ENCODE measurements at places on chromosomes 7 and 10.
A peak's percentile ranks its signal among the peaks of the same experiment; 100 is the strongest.

- DNase-seq, result no peak
These were observed 54.2 kb downstream of the TACR2 start for GRCh38 chr10:69362471-69362954.

DNA sequence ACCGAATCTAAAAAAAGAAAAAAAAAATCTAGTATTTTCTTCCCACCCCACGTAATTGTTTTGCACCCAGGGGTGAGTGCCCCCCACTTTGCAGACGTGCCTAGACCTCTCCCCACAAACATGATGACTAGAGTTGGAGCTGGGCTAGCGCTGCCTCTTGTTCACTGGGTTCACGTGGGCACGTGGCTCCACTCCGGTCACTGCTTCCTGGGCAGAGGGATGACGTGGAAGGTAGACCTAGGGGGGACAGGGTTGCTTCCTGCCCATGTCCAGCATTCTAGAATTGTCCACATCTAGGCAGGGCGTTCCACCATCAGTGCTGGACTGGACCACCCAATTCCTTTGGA, 861 bp upstream of the LIMK1 start:
- DNase-seq, result no peak

DNA sequence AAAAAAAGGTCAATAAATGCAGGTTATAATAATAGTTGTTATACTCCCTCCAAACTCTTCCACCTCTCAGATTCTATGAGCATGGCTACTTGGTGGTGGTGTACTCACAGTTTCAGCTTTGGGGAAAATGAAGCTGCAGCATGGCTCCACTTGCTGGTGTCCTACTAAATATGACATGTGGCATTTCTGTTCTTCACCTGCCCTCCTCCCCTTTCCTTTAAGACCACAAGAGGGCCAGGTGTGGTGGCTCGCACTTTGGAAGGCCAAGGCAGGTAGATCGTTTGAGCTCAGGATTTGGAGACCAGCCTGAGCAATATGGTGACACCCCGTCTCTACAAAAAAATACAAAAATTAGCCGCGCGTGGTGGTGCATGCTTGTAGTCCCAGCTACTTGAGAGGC, 101.1 kb downstream of the SLC37A3 start:
- DNase-seq, result no peak

DNA sequence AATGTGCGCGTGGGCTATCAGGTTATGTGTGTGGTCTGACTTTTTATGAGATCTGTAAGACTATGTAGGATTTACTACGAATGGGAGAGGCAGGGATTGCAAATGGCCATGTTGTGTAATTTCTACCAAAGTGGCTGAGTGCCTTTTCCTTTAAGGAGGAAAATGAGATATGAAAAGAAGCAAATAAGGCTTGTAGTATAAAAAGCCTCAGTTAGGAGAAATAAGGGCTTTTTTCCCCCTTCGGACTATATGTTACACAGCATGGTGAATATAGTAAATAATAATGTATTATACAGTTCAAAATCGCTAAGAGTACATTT, 447 bp upstream of the GPAM start:
- DNase-seq, result no peak

GRCh38 chr7:29565634-29565981, 2.0 kb downstream of the PRR15 start:
- no peak for DNase-seq

- no peak for DNase-seq
These were observed 51.0 kb downstream of the BTRC start for GRCh38 chr10:101405001-101405400.

- no peak for DNase-seq
These were observed 44.0 kb upstream of the PDLIM1 start for GRCh38 chr10:95334805-95335144.

GRCh38 chr7:75711656-75712514, 26.9 kb downstream of the HIP1 start:
- no peak for DNase-seq

GRCh38 chr10:21954132-21954531, 49.4 kb downstream of the DNAJC1 start:
- DNase-seq, result no peak

- DNase-seq, result no peak
These were observed 16.9 kb upstream of the GPR146 start for GRCh38 chr7:1027242-1028043.

- peak; percentile 12 for DNase-seq
These were observed 104.0 kb downstream of the SLIT1 start for GRCh38 chr10:97081621-97082235.

DNA sequence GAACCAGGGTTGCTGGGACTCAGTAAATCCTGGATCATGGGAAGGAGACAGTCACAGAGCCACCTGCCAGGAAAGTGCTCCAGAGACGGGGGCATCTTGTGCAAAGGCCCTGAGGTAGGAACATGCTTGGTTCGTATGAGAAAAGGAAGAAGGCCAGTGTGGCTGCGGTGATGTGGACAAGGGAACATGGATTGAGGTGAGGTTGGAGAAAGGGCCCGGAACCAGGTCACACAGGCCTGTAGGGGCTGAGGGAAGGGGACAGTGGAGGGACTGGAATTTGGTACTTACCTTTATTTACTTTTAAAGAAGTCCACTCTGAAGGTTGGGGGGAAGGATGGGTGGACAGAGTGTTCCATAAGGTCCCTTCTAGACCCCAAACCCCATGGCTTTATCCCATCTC, 32.9 kb upstream of the CXCL12 start:
- no peak for DNase-seq

DNA sequence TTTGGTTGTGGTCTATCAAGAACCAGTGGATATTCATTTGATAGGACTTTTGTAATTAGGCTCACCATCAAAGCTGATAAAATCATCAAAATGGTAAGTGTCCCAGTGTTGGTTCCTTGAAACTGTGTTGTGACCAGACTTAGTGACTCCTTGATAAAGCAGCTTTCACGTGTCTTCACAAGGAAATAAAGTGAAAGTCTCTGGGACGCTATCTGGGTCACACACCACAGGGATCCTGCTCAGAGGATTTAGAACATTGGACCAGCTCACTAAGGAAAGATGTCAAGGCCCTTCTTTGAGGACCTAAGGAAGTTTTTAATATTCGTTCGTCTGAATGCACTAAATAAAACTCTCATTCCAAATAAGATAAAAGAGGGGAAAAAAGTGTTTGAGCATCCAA, 193.1 kb downstream of the RNLS start:
- no peak for DNase-seq

GRCh38 chr10:97333601-97334369, 744 bp downstream of the FRAT2 start:
- DNase-seq, result no peak

DNA sequence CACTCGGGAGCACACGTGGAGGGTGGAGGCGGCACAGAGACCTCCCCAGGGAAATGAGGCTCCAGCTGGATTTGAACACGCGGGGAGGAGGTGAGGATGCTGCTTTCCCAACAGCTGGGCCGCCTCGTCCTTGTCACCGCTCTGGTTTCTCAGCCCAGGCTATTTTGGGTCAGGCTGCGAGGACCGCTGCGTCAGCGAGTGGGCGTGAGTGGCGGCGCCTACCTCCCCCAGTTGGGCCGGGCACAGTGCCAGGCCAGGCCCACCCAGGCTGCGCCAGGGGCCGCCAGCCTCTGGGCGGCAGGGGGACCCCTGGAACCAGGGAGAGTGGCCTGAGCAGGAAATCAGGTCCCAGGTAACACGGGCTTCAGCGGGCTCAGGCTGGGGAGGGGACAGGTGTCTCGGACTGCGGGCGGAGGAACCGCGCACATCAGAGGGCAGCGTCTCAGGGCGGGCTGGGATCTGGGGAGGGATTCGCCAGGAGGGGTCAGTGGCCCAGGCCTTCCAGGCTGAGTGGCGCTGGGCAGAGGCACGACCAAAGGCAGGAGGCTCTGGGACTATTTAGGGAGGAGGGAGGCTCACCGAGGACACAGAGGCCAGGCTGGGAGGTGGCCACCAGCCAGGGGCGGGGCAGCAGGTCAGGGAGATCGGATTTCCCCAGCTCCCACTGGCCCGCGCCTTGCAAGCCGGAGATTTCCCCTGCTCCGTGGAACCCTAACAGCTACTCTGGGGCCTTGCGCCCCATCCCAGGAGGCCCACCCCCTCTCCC, 125.2 kb upstream of the RET start:
- DNase-seq, result no peak

GRCh38 chr7:122038904-122039303, 105.1 kb downstream of the AASS start:
- no peak for DNase-seq

- DNase-seq, result no peak
These were observed 199.8 kb upstream of the KIAA1217 start for GRCh38 chr10:24009115-24009514.

DNA sequence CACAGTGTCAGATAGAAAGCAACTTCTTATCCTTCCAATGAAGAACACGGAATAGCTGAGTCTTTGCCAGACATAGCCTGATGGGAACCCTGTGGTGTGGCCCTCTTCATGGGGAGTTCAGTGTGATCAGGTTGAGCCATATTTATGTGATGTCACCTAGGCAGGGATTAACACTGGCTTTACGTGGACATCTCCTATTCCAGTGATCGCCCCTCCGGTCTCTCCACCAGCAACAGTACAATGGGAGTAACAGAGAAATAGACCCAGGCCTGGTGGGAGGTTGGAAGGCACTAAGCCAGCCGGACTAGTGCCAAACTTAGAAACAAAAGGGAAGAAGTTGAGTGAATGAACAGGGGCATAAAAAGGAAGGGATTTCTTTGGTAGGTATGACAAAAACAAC, 358.1 kb downstream of the PRPF18 start:
- no peak for DNase-seq

DNA sequence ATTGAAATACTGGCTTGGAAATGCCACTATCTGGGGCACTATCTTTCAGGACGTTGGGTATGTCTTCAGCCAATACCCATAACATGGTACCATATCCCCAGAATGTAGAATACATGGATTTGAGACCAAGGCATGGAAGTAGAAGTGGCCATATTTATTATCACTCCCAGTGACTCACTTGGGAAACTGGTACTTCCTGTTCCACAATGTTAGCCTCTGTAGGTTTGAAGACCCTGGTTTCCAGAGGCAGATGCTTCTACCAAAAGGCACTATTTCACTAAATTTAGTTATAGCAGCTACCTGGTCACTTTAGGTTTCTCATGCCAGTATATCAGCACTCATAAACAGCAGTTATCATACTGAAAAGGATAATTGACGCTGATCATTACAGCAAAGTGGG, 184.2 kb downstream of the CCDC71L start:
- no peak for DNase-seq

DNA sequence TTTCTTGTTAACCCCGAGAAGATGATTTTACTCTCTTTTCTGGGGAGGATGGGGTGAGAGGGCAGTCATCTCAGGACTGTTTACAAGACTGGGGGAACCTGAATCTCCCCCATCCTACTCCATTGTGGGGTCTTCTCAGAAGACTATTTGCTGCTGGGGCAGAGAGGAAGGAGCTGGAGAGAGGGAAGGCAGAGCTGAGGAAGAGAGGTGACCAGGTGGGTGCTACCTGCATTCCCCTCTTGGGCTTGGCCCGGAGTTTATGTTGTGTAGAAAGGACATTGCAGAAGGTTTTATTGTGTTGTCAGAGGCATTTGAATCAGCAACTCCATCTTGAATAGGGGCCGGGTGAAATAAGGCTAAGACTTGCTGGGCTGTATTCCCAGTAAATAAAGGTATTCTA, 247.1 kb upstream of the GALNT17 start:
- no peak for DNase-seq

GRCh38 chr7:101747053-101747878, 70.2 kb upstream of the CUX1 start:
- DNase-seq, result no peak

GRCh38 chr10:128993911-128994538, 473.0 kb upstream of the MGMT start:
- DNase-seq, result no peak

- no peak for DNase-seq
These were observed 21.3 kb downstream of the SLC25A28 start for GRCh38 chr10:99598781-99599509.

- no peak for DNase-seq
These were observed 201.9 kb downstream of the ADARB2 start for GRCh38 chr10:1535301-1535965.

DNA sequence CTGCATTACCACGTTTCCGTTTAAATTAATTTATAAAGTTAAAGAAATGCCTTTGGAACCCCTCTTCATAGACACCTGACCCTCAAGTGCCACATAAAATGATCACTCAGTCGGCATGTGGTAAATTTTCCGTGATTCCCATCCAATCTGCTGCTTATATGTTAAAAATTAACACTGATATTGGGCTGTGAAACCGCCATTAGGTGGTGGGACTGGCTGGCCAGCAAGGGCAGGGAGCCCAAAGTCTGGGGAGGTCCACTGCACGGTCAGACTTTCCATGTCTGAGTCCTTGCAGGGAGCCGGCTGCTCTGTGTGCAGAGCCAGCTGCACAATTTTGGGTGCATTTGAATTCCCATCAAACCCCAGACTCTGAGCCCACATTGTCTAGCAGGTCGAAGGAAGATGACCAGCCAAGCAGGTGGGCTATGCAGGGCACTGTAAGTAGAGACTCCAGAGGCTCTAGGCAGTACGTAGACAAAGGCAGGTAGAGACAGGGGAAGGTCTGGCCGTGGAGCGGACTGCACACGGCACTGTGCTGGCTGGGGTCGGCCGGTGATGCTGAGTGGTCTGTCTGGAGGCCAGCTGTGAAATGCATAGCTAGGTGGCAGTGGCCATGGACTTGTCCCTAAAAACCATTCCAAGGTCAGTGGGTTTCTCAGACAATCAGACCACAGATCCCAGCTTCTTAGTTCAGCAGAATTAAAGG, 122.9 kb downstream of the SH3PXD2A start:
- DNase-seq, result no peak

- DNase-seq, result no peak
These were observed 265.5 kb downstream of the ANKRD30A start for GRCh38 chr10:37390926-37391325.

DNA sequence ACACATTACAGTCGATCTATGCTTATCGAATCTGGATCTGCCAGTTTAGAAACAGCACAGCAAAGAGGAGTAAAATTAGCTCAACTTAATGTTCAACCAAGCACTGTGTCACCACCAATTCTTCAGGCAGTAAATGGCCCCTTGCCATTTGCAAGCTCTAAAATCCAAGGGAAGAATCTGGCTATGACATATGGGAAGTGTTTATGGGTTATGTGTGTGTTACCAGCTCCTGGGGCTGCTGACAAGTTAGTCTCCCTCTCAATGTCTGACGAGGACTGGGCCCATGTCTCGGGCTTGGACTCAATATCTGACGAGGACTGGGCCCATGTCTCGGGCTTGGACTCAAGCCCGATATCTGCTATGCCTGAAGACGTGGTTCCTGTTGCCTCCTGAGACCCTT, 5.7 kb upstream of the ITIH2 start:
- no peak for DNase-seq

DNA sequence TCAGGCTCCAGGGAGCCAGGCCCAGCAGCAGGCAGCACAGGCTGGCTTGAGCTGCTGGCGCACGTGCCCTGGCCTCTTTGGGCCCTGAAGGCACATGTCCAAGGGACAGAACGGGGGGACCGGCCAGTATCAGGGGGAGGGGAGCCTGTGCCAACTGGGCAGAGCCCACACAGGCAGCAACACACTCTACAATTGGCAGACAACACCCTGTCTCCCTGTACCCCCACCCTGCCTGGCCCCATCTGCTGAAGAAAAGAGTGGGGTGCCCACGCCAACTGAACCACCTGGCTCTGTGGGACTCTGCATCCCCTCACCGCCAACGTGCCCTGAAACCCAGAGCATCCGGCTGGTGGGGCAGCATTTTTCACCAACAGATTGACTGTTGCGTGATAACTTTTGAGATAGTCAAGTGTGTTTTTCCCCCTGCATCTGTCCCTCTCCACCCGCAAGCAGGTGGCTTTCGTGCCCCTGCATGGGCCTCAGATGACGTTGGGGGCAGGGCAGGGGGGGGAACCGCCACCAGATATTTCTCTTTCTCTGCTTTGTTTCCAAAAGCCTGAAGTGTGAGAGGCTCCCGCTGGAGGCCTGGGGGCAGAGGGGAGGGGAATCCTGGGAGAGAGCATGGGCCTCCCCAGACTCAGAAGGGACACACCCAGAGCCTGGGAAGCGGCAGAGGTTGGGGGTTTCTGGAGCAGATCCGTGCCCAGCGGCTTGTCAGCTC, 21.8 kb downstream of the SLIT1 start:
- no peak for DNase-seq
